ENCODE measurements at places on chromosomes 13 and 19. TPM values are rescaled to one million over a fixed set of nuclear protein-coding genes. Genes with fewer than 3 reads are reported as not detected.

VSIG10L gene
- 10.9 TPM for total RNA-seq

CD79A gene
- total RNA-seq = 0.91 TPM

S1PR5 gene
- 1.9 TPM for total RNA-seq

ETV2 gene
- total RNA-seq = 2.1 TPM

PLIN3 gene
- total RNA-seq = 163 TPM

ZNF579 gene
- total RNA-seq = 28.4 TPM

CALR3 gene
- not detected for total RNA-seq

C1QTNF9 gene
- not detected for total RNA-seq

SLC7A9 gene
- total RNA-seq = 0.46 TPM

RNF126 gene
- 74.9 TPM for total RNA-seq

PSG6 gene
- not detected for total RNA-seq

ZNF99 gene
- total RNA-seq = not detected

ACP7 gene
- 0.06 TPM for total RNA-seq

SMIM44 gene
- not detected for total RNA-seq

ELSPBP1 gene
- total RNA-seq = not detected

TMC4 gene
- 1.7 TPM for total RNA-seq

CFAP97D2 gene
- not detected for total RNA-seq

IL4I1 gene
- total RNA-seq = 1.4 TPM

ZNF177 gene
- total RNA-seq = 0.22 TPM

LIM2 gene
- not detected for total RNA-seq

LYL1 gene
- total RNA-seq = 0.64 TPM

ZNF418 gene
- 1.8 TPM for total RNA-seq

DEDD2 gene
- total RNA-seq = 69.3 TPM

ANO8 gene
- 3.5 TPM for total RNA-seq

ZSWIM9 gene
- total RNA-seq = 6.3 TPM

CYTH2 gene
- 53.9 TPM for total RNA-seq

ZNF274 gene
- total RNA-seq = 14.7 TPM

ZNF536 gene
- total RNA-seq = not detected

SEMA6B gene
- 6.2 TPM for total RNA-seq

PRKD2 gene
- 22.0 TPM for total RNA-seq

Measured in A549 treated with GW870086 at 1 μM for 4 hours (cell line).